ENCODE measurements at places on chromosomes 1 and 21. TPM values are rescaled to one million over a fixed set of nuclear protein-coding genes. Genes with fewer than 3 reads are reported as not detected.

GDAP2 gene
- total RNA-seq, result 20.7 TPM

S100A5 gene
- total RNA-seq, result not detected

COL9A2 gene
- total RNA-seq, result 0.64 TPM

LIN28A gene
- total RNA-seq, result not detected

AADACL4 gene
- not detected for total RNA-seq

PLA2G5 gene
- total RNA-seq, result not detected

UBXN10 gene
- total RNA-seq, result not detected

UBR4 gene
- 150 TPM for total RNA-seq

ACTL8 gene
- not detected for total RNA-seq

OR14A2 gene
- total RNA-seq, result not detected

ST6GALNAC3 gene
- 48.3 TPM for total RNA-seq

CD244 gene
- total RNA-seq, result not detected

LRRIQ3 gene
- total RNA-seq, result 1.1 TPM

OR6N1 gene
- not detected for total RNA-seq

RNU1-3 gene
- total RNA-seq, result 2,019 TPM

PDPN gene
- total RNA-seq, result not detected

TBX19 gene
- total RNA-seq, result 2.3 TPM

HSD3B2 gene
- total RNA-seq, result not detected

TYW3 gene
- total RNA-seq, result 22.8 TPM

SMAP2 gene
- total RNA-seq, result 12.0 TPM

RXRG gene
- not detected for total RNA-seq

SYTL1 gene
- not detected for total RNA-seq

CFAP57 gene
- total RNA-seq, result 0.88 TPM

PADI4 gene
- not detected for total RNA-seq

SEMA4A gene
- 1.5 TPM for total RNA-seq

Measured in endothelial cell of umbilical vein (primary cell).